ENCODE measurements at places on chromosomes 5 and 9.

- no peak for DNase-seq
Observed at GRCh38 chr5:94415798-94416197, 202.6 kb downstream of the KIAA0825 start.

GRCh38 chr5:144265643-144266247, 95.1 kb downstream of the KCTD16 start:
- DNase-seq = no peak

DNA sequence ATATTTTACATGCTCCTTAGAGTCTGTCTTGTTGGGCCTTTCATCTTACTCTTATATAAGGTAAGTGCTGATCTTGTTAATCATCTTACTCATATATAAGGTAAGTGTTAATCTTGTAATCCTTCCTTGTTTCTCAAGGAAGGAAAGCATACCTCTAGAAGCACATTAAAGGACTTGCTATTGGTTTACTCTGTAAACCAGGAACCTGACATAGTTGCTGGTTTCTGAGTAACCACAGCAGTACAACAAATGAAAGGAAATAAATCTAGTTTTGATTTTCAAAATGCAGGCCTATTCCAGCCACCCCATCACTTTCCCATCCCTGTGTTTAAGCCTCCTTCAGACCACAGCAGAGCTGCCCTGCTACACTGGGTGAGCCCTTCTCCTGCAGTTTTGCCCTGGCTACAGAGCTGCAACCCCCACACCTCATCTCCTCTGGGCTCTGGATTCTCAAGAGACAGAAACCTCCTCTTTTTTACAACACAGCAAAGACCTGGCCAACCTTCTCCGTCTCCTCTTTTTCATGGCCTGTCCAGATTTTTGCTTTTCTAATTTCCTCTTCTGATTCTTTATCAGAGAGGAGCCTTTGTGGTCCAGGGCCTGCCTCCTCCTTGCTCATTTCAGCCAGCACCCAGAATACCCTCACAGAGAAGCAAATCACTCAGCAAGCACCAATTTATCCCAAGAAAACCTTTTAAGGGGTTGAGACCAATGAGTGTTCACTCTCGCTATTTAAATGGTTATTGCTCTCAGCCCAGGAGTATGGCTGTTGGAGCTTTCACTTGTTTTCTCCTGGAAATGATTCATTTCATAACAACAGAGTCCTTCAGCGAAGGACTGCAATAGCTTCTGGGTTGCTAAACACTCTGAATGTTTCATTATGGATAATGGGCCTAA, 103.2 kb downstream of the FSTL4 start:
- DNase-seq = no peak

DNA sequence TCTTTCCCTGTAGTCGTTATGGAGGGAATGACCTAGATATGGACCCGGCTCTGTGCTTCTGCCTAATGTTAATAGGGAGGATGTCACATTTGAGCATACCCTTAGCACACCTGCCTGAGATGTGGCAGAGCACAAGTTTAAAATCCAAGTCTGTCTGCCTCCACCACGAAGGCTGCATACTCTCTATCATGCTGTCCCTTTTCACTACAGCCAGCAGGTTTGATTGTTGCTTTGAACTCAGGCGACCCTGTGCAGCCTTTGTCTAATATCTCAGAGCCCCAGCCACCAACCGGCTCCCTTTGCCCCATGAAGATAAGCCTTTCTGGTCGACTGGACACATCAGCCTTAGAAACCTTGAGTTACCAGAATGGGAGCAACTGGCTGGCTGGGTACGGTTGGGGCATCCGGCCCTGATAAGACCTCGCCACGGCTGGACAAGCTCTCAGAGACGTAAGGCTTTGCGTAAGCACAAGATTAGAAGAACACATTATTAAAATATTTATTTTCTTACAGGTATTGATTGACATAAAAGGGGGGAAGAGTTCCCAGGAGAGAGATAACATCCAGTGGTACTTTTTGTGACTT, 222.0 kb upstream of the TRIM32 start:
- DNase-seq = no peak

DNA sequence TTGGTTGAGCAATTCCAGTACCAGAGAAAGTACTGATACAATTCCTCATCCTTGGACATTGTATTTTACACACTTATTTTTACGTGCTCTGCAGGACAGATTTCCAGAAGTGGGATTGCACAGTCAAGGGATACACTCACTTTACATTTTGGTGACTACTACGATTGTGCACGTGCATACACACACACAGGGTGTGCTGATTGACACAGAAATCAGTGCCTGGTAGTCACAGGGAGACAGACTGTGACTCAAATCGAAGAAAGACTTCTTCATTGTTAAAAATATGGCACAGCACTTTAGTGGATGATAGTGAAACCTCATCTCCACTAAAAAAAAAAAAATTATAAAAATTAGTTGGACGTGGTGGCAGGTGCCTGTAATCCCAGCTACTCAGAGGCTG, 1.5 kb downstream of the GARIN3 start:
- no peak for DNase-seq

All from stimulated activated CD4-positive, alpha-beta T cell treated with anti-CD3 and anti-CD28 coated beads, Interleukin-4, amount 100 ng/mL, for 24 hours (primary cell).